ENCODE measurements at places on chromosomes 16 and 17. TPM values are rescaled to one million over a fixed set of nuclear protein-coding genes. Genes with fewer than 3 reads are reported as not detected.
A peak's percentile ranks its signal among the peaks of the same experiment; 100 is the strongest.

SLC16A13 gene
- 1.8 TPM for total RNA-seq

DNA sequence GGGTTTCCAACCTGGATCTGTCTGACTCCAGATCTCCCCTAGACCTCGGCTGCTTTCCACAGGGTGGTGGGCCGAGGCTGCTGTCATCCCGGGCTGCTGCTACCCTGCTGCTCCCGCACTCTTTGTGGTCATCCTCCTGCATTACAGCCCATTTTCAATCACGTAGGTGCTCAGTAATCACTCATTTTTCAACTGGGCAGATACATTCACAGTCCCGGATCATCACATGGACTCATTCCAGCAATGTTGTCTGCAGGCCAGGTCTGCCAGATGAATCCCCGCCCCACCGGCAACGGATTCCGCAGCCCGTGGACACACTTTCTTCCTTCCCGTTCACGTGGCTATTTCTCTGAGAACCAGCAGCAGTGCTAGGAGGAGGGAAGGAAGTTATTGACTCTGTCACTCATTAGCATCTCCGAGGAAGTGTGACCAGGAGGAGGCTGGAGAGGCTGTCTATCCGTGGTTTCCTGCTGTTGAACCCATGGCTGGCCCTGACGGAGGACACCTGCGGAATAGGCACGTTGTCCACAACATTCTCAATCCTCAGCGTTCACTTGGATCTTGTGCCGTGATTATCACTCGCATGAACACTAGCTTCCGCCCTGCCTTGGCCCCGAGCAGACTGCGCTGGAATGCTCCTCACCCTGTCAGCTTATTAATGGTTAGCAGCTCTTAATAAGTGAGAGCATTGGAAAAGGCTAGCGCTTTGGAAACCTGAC is 14.7 kb upstream of the ZCCHC14 start:
- no peak for DNase-seq

DNA sequence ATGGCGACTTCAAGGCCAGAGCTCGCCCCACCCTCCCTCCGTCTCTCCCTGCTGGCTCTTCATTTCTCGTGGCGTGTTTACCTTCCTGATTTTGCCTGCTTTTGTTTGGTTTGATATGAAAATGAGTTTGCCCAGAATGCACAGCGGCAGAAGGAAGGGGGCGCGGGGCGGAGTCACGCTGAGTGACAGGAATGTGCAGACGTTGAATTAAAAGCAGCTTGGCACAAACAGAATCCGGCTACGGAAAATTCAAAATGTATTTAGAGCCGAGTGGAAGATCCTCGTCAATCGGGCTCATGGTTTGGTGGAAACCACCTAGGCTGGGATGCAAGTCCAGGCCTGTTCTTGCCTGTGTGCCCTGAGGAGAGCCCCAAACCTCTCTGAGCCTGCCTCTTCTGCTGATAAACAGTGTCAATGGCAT is 102.7 kb downstream of the SDK2 start:
- DNase-seq: no peak

NPW gene
- not detected for total RNA-seq

GRCh38 chr17:78979780-78980623 is at the start of gene LGALS3BP:
LGALS3BP (minus strand) TSS chr17:78979923; CDS start chr17:78977191, 2,732 bp downstream.
- DNase-seq: peak; percentile 23

DRC7 gene
- not detected for total RNA-seq

GRCh38 chr17:50839591-50840310 is 4.4 kb downstream of the WFIKKN2 start:
- no peak for DNase-seq

ACSM2A gene
- total RNA-seq: not detected

AARSD1 gene
- total RNA-seq: 87.6 TPM

MMP2 gene
- not detected for total RNA-seq

GAS2L2 gene
- total RNA-seq: 0.27 TPM

DNA sequence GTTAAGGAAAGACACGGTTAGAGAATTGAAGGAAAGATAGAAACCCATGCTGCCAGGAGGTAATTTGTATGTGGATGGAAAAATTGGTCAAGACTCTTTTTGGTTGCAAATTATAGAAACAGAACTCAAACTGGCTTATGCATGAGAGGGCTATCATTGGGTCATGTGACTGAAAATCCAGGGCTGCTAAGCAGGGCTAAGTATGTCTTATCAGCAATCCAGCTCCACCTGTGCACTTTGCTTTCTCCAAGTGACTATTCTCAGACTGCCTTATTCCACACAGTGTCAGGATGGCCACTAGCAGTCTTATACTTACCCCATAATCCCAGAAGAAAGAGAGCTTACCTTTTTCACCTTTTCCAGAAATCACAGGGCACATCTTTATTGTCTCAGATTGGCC is 113.5 kb downstream of the CBLN1 start:
- no peak for DNase-seq

DNA sequence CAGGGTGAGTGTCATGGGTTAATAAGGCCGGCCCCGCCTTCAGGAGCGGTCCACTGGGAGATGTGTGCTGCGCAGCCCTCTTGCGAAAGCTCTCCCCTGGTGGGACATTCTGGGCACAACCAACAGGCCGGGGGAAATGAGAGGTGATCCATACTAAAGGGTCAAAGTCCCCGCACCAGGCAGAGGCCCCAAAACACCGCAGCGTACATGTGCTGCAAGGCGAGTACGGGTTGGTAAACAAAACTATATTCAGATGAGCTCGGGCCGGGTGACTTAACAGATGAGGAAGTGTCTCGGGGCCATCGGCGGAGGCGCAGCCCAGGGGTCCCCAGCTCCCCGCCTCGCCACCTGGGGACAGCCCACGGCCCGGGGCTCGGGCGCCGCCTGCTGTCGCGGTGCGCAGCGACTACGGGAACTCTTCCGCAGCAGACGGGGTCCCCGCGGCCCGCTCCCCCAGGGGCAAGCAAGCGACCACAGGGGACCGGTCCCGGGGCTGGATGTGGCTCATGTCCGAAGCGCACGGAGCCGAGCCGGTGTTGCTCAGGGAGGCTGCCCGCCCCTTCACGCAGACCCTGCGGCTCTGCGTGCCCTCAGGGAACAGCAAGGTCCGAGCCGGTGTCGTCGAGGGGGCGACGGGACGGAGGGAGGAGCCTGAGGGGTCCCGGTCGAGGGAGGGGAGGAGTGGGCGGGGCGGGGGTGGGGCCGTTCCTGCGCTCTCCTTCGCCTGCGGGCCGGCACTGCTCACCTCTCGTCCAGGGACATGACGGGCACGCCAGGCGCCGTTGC is at the start of gene RAB37:
TSS of gene RAB37 (plus strand) at position 744 of the 786 bp plus-strand sequence. CDS start at position 761, 17 bp downstream.
- peak; percentile 78 for DNase-seq

- DNase-seq: no peak
These were observed at the start of gene HOXB9 for GRCh38 chr17:48626245-48627117. HOXB9 (minus strand) TSS chr17:48626358; CDS start chr17:48626269, 89 bp downstream.

- DNase-seq: peak; percentile 83
These were observed 28.1 kb downstream of the KIAA0513 start for GRCh38 chr16:85055493-85056210.

GRCh38 chr17:61179380-61179806 is 220.2 kb upstream of the TBX2 start:
- no peak for DNase-seq

GRCh38 chr16:25172831-25173230 is 43.9 kb upstream of the AQP8 start:
- no peak for DNase-seq

DNA sequence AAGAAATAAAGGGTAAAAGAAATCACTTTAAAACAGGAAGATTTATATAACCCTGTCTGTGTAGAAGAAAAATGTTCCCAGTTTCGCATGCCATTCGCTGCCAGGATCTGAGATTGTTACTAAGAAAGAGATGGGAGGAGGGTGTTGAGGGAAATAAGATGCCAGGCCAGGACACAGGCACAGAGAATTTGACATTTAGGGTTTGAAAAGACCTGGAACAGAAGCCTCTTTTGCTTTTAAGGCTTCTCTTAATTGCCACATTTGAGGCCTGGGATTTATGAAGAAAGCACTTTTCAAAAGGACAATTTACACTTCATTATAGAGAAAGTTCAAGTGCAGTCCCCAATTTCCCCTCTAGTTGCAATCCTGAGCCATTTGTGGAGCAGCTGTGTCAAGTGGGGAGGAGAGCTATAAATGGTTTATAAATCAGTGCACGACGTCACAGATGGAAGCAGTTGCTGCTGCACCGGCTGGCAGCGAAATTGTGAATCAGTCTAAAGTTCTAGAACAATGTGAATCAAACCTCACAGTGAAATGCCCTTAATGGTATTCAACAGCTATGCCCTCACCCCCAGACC is 26.5 kb upstream of the C16orf87 start:
- no peak for DNase-seq

GRCh38 chr17:8482546-8482945 is 46.9 kb downstream of the NDEL1 start:
- DNase-seq: no peak

GRCh38 chr17:77281904-77282367 is 141.2 kb downstream of the SEC14L1 start:
- DNase-seq: no peak

RNF43 gene
- total RNA-seq: 0.61 TPM

IRX3 gene
- not detected for total RNA-seq

GRCh38 chr17:32634167-32634566 is 147.4 kb downstream of the CDK5R1 start:
- no peak for DNase-seq

GRCh38 chr16:47358816-47359215 is 102.0 kb downstream of the ITFG1 start:
- DNase-seq: no peak

FNDC8 gene
- total RNA-seq: not detected

DNA sequence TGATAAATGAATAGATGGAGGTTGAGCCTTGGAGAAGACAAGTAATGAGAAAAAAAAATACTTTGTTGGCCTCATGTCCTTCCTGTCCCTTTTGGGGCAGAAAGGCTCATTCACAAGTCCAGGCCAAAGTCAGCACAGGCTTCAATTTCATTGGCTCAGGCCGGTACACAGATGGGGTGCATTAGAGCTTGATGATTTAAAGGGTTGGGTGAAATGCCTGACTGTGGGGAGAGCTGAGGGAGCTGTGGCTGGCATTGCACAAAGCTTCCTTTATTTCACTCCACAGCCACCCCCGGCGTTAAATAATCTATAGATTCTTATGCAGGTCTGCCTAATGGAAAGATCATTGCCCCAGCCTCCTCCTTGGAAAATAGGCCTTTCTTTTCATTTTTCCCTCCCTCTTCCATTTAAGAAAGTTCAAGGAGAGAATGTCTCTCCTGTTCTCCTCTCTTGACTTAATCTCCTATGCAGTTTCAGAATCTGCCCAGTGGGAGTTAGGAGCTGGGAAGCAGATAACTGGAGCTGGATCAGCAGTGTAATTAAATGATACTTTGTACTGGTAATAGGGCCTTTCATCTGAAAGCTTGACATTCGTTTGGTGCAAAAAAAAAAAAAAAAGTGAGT is 24.4 kb downstream of the YPEL2 start:
- no peak for DNase-seq

DNA sequence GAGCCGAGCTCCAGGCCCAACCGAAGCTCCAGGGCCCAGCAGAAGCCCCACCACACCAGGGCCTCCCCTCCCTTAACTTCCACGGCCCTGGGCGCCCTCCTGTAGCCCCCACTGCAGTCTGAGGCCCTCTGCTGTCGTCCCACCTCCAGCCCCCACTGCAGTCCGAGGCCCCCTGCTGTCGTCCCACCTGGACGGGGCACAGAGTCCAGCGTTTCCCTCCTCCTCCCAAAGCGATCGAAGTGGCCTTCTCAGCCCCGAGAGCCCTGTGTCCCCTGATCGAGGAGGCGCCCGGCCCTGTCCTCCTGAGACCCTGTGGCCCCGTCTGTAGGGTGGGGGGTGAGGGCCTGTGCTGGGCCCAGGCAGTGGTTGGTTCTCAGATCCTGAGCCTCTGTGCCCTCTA is 25.8 kb upstream of the CACNA1H start:
- no peak for DNase-seq

DNA sequence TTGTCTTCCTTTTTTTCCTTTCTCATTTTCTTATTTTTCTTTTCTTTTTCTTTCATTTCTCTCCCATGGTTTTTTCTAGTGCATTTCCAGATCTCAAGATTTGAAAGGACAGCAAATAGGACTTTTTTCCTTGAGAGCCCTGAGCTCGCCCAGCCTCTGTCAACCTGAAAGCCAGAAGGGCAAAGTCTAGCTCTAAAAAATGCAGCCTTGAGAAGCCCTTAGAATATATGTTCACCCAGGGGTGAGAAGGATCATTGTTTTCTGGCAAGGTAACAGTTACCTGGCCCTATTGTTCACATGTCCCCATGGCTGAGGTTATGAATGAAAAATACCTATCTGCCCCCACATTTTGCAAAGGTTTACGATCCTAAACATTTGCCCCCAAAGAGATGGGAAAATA is 218.4 kb downstream of the IRX3 start:
- DNase-seq: no peak

GRCh38 chr17:50064253-50065001 is 8.5 kb downstream of the ITGA3 start:
- DNase-seq: no peak

PLA2G10 gene
- total RNA-seq: not detected

- DNase-seq: no peak
These were observed 82.6 kb downstream of the HIC1 start for GRCh38 chr17:2137342-2138098.

GRCh38 chr17:16922386-16923096 is 49.4 kb downstream of the TNFRSF13B start:
- no peak for DNase-seq

- peak; percentile 53 for DNase-seq
These were observed 5.6 kb downstream of the NOG start for GRCh38 chr17:56599088-56599487.

GRCh38 chr16:56288019-56288418 is 96.7 kb downstream of the GNAO1 start:
- no peak for DNase-seq

PSMC3IP gene
- total RNA-seq: 3.9 TPM

DNA sequence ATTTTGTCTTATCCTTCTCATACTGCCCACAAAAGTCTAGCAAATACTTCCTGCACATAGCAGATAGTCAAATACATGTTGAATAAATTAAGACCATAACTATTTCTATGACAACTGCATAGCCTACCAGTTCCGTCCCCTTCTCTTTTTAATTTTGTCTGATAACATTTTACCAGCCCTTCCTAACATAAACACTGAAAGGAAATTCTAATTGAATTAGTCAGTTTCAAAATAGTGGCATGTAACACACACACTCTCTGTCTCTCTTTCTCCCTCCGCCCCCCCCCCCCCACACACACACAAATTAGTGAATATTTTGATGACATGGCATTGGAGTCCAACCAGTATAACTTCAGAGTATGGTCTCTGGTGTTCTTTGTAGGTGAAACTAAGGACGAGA is 41.8 kb downstream of the TNRC6C start:
- DNase-seq: no peak

All from CD8-positive, alpha-beta T cell (primary cell).